ENCODE measurements at places on chromosomes 6 and 20. TPM values are rescaled to one million over a fixed set of nuclear protein-coding genes. Genes with fewer than 3 reads are reported as not detected.
A peak's percentile ranks its signal among the peaks of the same experiment; 100 is the strongest.

LRRN4 gene
- 3.1 TPM for total RNA-seq

NMBR gene
- total RNA-seq: not detected

LPA gene
- total RNA-seq: not detected

GRCh38 chr6:16985513-16986284 is 116.2 kb upstream of the STMND1 start:
- DNase-seq: peak; percentile 91

DNA sequence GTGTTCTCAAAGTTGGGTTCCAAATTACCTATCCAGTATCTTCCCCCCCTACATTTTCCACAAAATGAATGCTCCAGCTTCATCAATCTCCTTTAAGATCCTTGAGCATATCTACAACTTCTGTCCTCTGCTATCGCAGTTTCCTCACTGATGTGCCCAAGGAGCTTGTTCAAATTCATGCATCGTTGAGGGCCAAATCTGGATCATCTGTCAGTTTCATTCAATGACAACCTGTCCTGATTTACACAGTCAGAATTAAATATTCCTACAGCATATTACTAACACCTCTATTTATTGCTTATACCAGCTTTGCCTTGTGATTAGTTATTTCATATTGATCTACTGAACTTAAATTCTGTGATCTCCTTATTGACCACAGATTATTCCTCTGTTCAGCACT is 68.7 kb downstream of the GRM1 start:
- no peak for DNase-seq

DNA sequence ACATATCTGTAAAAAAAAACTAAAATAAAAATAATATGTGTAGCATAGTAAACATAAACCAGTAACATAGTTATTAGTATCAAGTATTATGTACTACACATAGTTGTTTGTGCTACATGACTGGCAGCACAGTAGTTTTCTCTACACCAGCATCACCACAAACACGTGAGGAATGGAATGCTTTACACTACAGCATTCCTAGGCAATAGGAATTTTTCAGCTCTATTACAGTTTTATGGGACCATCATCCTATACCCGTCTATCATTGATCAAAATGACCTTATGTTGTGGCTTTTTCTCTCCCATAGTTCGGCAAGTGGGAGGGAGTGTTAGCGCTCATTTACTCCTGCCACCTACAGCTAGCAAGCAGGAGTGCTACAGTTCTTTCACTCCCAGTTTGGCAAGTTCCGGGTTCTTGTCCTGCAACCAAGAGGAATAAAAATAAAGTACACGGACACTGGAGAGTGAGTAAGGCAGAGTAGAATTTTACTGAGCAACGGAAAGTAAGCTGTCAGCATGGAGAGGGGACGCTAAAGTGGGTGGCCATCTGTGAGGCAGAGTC is 196.8 kb upstream of the HSF2 start:
- DNase-seq: no peak

DNA sequence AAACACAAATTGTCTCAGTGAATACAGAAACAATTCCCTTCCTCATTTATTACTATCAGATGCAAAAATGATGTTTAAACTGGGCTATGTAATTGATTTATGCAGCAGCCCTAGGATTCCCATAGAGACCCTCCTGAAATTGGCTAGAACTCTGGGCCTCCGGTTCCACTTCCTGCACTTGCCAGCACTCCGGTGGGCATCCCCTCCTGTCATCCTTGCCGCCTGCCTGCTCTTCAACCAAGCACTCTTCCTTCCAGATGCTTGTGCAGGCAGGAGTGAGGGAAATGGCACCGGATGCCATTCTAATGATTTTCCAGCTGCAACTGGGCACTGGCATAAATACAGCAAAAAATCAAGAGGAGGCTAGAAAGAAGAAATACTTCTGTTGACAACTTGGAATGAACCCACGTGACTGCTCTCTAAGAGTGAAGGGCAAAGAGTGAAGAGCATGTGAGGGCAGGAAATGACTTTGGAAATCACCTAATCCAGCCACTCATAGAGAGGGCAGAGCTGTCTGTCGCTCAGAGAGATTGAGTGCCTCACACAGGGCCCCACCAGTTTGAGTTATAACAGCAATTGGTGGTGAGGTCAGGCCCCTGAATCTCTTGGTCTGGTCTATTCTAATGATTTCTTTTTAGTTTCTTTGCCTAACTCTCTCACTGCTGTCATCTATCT is 3.7 kb upstream of the NEDD9 start:
- peak; percentile 77 for DNase-seq

GRCh38 chr6:155080881-155081845 is 86.0 kb downstream of the TIAM2 start:
- no peak for DNase-seq

- DNase-seq: no peak
Observed at GRCh38 chr6:14305624-14306023, 188.1 kb downstream of the CD83 start.

DNA sequence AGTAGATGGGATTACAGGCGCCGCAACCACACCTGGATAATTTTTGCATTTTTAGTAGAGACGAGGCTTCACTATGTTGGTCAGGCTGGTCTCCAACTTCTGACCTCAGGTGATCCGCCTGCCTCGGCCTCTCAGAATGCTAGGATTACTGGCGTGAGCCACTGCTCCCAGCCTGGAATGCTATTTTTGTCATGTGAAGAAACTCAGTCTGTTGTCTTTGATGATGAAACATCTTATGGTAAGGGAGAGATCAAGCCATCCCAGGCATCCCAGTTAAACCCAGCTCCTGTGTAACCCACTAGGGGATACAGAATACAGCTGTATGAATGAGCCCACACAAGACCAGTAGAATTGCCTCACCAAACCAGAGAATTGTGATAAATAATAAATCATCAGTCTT is 83.6 kb upstream of the RBM24 start:
- DNase-seq: no peak

GRCh38 chr6:42049948-42050296 is 402 bp upstream of the TAF8 start:
- DNase-seq: no peak

DNA sequence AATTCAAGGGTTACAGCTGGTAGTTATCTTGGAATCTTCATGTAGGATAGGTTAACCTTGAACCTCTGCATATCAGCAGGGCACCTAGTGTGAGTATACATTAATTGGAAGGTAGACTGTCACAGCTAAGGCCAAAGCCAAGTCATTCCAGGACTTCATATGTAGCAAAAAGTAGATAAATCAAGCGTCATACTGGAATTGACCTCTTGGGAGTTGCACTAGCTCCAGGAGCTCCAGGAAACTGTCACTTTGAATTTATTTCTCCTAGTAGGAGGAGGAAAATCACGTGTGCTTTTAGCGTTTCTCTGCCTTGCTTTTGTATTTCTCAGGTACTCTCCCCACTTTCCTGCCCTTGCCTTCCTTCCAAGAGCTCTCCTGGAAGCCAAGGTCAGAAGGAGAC is 30.3 kb downstream of the RIPOR2 start:
- no peak for DNase-seq
